Activated T-helper 9 cell treated with anti-CD3 and anti-CD28 coated beads, Interleukin-2, amount 50 U/mL, for 16 hours (primary cell): ENCODE measurements at places on chromosomes 4 and X.

DNA sequence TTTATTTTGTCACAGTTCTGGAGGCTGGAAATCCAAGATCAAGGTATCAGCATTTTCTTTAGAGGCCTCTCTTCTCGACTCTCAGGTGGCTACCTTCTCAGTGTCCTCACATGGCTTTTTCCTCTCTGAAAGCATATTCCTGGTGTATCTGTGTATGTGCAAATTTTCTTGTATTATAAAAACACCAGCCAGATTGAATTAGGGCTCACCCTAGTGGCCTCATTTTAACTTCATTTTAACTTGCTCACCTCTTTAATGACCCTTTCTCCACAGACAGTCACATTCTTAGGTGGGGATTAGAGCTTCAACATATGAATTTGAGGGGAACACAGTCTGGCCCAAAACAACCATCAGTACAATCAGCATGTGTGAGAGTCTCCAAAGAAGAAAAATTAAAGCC, 542.4 kb upstream of the FAM241A start:
- no peak for DNase-seq

DNA sequence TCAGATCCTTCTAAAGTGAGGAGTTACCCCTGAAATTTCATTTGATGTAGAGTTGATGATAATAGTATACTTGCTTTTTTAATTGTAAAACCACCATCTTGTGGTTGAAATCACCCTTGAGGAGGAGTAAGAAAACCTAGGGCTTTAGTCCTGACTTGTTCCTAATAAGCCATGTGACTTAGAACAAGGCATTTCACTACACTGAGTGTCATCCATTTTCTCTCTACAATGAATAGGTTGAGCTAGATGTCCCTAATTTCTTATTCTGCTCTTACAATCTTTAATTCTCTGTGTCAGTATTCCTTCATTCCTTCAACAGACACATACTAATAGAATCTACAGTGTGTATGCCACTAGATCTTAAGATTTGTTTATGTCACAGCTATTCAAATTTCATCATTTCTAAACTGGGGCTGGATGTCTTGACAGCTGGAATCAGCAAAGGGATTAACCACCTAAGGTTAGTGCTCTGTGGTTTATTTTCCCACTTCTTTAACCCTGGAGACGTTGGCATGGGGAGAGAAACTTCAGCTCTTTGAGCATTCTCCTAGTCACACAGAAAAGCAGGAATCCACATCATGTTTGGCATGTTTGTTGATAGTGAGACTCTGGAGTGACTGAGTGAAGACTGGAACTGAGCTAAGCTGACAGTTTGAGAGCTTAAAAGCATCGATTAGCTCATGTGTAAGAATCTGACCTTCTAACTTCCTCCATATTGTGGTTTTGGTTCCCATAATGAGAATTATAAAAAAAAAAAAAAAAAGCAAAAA, 246.3 kb downstream of the NDST4 start:
- DNase-seq: no peak

DNA sequence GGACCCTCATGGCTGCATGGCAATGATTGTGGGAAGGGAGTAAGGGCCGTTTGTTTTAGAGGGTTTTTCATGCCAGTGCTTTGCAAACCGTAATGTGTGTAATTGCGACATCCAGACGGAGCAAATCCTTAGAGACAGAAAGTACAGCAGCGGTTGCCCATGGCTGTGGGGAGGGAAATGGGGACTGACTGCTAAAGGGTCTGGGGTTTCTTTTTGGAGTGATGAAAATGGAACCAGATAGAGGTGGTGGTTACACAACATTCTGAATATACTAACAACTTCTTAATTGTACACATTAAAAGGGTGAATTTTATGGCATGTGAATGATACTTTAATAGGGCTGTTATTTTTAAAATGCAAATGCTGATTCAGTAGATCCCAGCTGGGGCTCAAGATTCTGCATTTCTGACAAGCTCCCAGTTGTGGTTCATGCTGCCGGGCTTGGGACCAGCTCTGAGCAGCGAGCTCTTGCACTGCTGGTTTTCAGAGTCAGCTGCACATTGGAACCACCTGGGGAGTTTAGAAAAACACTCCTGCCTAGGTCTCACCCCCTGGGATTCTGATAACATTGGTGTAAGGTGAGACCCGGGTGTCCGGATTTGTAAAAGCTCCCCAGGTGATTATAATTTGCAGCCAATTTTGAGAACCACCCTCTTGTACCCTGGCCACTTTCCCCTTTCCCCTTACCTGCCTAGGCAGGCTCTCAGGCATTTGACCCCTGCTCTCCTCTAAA, 47.7 kb downstream of the PRPS1 start:
- no peak for DNase-seq

DNA sequence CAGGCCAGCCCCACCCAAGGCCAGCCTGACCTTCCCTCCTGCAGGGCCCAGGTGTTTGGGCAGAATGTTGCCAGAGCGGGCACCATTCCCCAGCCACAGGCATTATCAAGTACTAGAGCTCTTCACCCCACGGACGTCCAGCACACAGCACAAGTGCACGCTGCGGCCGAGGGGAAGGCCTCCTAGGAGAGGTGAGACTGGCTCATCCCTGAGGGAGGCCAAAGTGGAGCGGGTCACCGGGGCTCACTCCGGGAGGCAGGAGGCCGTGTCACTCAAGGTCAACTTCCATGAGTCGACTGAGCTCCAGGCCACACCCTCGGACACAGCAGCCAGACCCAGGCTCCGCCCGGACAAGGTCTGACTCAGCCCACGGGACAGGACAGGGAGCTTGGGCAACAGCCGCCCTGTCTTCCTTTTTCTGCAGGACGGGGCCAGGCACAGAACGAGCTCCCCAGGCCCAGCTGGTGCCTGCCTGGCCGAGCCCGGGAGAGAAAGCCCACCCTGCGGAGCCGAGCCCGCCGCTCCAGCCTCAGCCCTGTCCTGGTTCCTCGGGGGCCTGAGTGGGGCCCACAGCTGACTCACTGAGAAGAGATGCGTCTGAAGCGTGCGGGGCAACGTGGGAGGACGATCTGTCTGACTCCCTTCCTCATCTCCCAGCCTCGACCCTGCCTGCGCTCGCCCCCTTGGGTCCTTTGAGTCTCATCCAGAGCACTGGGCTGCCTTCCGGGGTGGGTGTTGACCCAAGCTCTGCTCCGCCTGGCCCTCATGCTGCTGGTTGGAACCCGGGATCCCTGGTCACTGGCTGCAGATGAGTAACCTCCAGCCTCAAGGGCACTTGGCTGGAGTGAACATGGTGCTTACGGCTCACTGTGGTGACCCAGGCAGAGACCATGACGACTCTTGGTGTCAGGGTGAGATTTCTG, 1.6 kb downstream of the SLC49A3 start:
- no peak for DNase-seq

- no peak for DNase-seq
These were observed 408.2 kb downstream of the BCOR start for GRCh38 chrX:39689376-39690104.

DNA sequence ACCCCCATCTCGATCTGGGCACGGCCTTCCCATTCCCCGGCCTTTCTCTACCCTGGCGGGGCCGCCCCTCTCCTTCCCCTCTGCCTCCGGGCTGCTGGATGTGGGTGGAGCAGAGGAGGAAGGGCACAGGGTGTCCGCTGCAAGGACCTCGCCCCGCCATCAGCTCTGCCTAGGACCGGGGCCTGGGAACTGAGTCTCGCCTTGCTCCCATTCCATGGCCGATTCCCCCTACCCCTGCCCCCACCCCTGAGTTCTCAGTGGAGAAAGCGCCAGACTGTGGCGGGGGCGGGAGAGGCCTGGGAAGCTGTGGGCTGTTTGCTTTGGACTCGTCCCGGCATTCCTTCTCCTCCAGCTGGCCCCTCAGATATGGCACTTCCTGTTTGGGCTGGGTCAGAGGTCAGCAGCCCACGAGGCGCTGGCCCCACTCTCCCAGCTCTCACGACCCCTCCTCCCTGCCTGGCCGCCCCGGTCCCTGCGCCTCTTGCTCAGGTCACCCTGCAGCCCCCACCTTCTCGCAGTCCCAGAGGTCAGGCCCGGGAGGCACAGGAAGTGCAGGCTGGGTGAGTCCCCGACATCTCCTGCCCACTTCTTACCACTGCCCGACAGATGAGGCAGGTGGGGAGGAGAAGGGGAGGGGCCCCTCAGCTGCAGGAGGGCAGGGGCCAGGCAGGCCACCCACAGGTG, 6.4 kb upstream of the BGN start:
- DNase-seq: no peak

- DNase-seq: no peak
These were observed 337.7 kb downstream of the PCDH19 start for GRCh38 chrX:100072336-100072735.

DNA sequence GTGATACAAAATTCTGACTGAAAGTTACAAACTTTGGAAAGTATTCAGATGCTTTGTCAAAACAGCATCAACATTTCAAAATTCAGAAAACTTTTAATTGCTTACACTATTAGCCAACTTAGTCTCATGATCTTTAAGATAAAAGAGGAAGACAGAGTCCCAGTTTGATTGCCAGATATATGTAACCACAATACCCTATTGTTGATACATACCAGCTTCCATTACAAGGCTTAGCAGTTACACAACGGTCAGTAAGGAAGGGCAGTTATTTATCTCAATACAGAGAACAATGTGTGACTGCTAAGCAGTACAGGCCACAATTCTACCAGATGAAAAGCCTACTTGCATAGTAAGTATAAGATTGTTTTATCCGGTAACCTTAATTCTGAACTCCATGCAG, 138.4 kb downstream of the SPANXN3 start:
- no peak for DNase-seq

DNA sequence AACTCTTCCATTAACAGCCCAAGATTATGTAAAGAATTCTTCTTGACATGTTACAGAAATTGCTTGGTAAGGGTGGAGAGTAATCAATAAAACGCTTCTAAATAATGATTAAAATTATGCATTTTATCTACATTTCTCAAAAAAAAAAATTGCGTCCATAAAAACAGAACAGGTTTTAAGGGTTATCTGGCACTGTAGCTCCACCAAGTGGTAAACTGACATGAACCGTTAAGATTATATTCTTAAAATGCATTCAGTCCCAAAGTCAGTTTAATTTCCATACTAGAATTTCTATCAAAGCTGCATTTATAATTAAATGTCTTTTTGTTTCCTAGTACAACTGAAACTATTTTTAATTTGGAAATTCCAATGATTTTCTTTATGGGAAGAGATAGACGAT, 214.0 kb upstream of the UGT8 start:
- no peak for DNase-seq

DNA sequence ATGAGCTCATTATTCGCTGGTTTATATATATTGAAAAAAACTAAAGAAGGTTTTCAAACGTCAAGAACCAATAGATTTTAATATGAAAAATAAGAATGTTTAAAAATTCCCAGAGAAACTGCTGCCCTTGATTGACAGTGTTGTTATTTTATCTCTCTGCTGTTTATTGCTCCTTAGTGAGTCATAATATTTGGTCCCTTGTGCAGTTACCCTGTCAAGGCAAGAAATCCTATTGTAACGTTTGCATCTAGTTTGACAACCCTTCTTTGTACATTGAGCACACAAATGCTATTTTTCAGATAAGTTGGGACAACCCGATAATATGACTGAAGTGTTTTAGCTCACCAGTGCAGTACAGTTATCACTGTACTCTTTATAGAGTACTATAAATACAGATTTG, 349.4 kb downstream of the CCSER1 start:
- DNase-seq: no peak

DNA sequence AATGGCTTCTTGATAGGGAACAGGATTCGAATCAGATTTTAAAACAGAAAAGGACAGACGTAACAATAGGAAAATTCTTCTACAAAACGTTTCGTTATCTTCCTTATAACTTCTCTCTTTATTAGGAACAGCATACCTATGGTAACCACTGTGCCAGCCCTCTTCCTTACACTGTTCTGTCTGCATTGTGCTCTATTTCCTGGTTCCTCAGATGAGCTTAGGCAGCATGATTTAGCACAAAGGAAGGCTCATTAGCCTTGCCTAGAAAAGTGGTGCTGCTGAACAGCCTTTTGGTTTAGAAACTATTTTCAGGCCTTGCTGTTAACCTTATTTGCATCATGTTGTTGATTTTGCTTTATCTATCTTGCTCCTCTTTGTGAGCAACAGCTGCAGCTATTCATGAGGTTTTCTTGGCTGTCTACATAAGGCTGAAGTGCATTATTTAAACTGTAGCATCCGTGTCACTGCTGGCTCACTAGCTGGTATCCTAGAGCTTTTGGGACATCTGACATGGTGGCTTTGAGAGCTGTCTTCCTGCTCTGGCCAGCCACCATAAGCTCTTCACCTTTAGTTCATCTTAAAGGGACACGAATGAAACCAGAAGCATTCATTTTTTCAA, 69.9 kb upstream of the NRK start:
- DNase-seq: no peak

GRCh38 chr4:8480221-8480620, 39.6 kb downstream of the TRMT44 start:
- DNase-seq: no peak

GRCh38 chr4:139861471-139861870, 195.9 kb downstream of the MGST2 start:
- no peak for DNase-seq

DNA sequence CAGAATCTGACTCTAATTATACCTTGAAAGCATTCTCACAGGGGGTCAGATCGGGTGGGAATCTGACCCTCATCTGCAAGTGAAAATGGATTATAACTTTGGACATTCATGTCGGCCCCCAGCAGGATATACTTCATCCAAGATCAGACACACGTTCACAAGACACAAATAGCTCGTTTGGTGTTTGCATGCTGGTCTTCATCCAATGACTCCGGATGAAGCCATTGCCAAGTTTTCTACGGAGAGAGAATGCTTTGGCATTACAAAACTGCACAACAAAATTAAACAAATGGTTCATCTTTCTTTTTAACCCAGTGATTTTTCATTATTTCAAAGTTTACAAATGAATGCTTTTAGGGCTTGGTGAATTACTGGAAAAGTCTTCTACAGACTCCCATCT, 105.5 kb downstream of the MID1 start:
- no peak for DNase-seq

DNA sequence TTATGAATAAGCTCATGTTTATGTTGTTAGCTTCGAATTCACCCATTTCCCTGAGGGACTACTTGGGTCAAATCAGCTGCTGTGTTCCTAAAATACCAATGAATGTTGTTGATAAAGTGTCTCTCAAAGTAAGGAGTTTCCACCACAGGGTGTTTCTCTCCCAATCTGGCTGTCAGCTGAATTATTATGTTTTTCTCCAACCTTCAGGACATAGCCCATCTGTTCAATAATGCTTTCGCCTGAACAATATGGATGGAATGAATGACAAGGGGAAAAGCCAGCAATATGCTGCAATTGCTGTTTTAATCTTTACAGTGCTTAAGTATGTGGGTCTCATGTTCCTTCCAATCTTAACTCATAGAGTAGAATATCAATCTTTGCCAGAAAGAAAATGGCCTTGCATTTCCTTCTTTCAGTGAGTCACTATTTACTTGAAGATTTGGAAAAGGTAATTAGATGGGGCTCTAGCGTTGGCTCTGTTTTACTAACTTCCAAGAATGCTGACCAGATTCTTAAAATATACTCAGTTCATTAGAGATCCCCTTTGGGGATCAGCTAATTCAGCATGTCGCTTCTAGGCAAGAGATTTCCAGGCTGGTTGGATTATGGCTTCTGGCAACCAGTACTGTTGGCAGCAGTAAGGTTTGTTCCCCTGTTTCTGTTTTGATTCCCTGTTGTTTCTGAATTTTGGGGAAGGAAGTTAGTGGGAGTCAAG, 410.5 kb downstream of the PPP3CA start:
- no peak for DNase-seq

GRCh38 chr4:8095956-8096689, 62.5 kb downstream of the ABLIM2 start:
- DNase-seq: no peak

GRCh38 chrX:39174772-39175417, 373.6 kb downstream of the MID1IP1 start:
- DNase-seq: no peak
